ENCODE measurements at places on chromosomes 11 and 22. TPM values are rescaled to one million over a fixed set of nuclear protein-coding genes. Genes with fewer than 3 reads are reported as not detected.

- no peak for DNase-seq
- H3K27me3 ChIP-seq = no peaks in the 10 kb centered on the region
- no peaks in the 10 kb centered on the region for H3K4me1 ChIP-seq
- H3K4me3 ChIP-seq = no peak within 1 kb of the TSS
- no peak within 1 kb of the TSS for H3K27ac ChIP-seq
Measured at GRCh38 chr11:1946812-1947484, at the start of gene MRPL23. Gene MRPL23 (plus strand): TSS chr11:1947332. CDS start chr11:1947363, 31 bp downstream.

- H3K27ac ChIP-seq = no peak overlapping the region
- DNase-seq = no peak
- no peak overlapping the region for H3K4me3 ChIP-seq
Measured at GRCh38 chr22:22425356-22425755, 83.2 kb downstream of the ZNF280B start.

DNA sequence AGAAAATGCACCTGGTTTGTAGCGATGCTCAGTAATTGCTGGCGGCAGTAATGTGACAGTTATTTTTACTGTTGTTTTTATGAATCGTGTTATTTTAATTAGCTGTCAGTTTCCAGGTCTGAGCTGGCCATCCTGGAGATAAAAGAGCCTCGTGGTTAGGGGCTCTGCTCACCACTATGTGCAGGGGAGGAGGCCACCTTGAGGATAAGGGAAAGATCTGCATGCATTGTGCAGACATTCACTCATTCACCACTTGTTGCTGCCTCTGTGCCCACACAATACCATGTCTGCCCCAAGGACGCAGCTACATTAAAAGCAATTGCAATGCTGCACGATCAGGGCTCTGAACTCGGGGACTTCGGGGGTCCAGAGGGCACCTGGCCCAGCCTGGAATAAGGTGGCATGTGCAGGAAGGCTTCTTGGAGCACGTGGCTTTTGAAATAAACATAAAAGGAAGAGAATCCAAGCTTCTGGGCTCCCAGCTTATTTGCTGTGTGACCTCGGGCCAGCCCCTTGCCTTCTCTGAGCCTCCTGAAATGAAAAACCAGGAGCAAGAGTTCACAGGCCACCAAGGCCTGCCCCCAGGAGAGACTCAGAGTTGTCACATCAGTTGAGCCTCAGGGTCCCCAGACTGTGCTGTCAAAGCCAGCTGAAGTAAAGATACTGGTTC lies 44.7 kb upstream of the SHISAL1 start:
- H3K4me3 ChIP-seq = no peak overlapping the region
- no peak overlapping the region for H3K27ac ChIP-seq
- no peak for DNase-seq
- H3K4me1 ChIP-seq = no peaks in the 10 kb centered on the region

DNA sequence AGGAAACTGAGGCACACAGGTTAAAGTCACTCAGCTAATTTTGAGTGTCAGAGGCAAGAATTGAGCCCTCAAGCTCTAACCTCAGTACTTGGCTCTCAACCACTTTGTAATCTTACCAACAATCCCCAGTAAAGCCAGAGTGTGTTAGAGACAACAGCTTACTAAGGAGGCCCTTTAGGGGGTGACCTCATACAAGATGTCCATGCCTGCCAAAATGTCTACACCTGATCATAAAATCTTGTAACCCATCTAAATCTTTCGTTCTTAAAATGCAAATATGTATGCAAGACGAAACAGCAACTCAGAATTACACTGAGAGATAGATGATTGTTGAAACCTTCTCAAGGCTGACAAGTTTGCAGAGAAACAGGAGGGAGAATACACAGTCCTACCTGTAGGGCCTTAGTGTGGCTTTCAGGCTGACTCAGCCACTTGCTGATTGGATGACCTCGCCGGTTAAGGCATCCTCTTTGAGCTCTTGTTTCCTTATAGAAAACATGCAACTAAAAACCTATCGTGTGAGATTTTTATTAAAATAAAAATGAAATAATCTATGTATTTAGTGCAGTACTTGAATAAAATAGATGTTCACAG lies 143.2 kb downstream of the OPCML start:
- no peak for DNase-seq
- no peak overlapping the region for H3K4me3 ChIP-seq
- no peak overlapping the region for H3K27ac ChIP-seq
- no peaks in the 10 kb centered on the region for H3K27me3 ChIP-seq
- H3K36me3 ChIP-seq = no peaks in the 10 kb centered on the region

DNA sequence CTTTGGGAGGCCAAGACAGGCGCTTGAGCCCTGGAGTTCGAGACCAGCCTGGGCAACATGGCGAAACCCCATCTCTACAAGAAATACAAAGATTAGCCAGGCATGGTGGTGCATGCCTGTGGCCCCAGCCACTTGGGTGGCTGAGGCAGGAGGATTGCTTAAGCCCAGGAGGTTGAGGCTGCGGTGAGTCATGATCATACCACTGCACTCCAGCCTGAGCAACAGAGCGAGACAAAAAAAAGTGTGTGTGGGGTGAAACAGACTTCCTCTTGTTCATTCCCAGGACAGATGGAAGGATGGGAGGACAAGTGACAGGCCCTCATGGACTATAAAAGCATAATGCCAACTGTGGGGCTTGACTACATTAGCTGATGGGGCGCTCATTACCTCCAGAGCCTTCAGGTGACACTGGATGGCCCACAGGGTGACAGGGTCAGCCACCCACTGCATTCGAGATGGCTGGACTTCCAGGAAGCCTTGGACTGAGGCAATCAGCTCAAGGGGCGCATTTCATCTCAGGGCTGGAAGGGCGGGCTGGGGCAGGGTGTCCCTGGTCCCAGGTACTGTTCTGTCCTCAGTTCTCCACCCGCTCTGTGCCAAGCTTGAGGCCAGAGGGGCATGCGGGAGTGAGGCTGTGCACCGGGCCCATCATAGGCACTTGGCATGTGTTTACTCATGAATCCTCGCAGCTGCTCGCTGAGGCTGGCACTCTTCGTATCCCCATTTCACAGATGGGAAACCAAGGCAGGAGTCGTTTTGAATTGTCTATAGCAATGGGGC lies 12.5 kb downstream of the NPTXR start:
- H3K27ac ChIP-seq = no peak overlapping the region
- DNase-seq = no peak
- H3K36me3 ChIP-seq = no peaks in the 10 kb centered on the region
- no peaks in the 10 kb centered on the region for H3K27me3 ChIP-seq

GRCh38 chr11:34860518-34860917 lies 55.7 kb downstream of the APIP start:
- no peaks in the 10 kb centered on the region for H3K36me3 ChIP-seq
- no peaks in the 10 kb centered on the region for H3K4me1 ChIP-seq
- H3K27ac ChIP-seq = no peak overlapping the region
- H3K4me3 ChIP-seq = no peak overlapping the region
- no peak for DNase-seq

DNA sequence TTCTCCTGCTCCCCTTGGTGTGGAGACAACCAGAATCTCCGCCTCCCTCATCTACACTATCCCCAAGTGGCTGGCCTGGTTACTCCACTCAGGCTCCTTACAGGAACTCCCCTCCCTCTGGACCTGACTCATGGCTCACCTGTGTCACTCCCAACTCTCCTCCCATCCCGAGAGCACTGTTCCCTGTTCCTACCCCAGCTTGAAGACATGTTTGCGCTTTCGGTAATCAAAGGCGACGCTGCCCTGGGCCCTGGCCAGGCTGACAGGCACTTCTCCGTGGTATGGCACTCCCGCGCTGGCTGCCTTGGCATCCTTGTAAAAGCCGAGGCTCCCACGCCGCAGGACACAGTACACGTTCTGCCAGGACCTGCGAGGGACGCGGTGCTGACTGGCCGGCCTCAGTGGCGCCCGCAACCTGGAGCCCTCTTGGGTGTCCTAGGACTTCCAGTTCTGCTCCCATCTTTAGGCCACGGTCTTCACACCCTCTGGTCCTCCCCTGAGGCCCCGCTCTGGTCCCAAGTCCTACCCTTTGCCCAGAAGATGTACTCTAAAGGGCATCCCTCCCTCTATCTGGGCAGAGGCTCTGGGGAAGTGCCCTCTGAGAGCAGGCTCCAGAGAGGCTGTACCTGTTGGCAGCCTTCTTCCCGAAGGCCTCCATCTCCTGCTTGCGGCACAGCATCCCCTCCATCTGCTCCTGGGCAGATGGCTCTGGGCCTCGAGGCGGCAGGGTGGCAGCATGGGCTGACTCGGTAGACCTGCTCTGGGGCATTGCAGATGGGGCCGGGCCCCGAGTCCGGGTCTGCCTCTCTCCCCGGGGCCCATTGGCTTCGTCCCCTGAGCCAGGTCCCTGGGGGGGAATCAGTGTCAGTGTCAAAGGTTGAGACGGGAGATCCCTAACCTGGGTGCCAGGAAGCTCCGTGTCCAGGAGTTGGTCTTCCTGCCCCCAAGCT lies 9.4 kb upstream of the RBM4B start:
- DNase-seq = no peak
- H3K36me3 ChIP-seq = no peaks in the 10 kb centered on the region
- H3K4me3 ChIP-seq = no peak overlapping the region
- no peaks in the 10 kb centered on the region for H3K4me1 ChIP-seq
- H3K27ac ChIP-seq = no peak overlapping the region

DNA sequence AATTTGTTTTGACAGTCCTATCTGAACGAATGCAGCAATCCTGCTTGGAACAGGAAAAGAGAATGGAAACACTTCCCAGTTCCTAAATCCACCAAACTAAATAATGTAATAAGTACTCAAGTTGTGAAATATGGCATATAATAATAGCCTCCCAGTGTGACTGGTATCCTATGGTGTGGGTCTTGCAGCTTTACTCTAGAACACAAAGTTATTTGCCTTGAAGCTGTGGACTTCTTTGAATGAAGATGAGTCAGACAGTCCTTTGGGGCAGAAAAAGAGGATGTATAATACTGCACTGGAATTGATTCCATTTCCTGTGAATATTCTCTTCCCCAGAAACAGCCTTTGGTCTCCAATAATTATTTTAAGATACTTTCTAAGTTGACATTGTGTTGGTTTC lies 887.0 kb downstream of the KCNA4 start:
- no peaks in the 10 kb centered on the region for H3K36me3 ChIP-seq
- H3K4me3 ChIP-seq = no peak overlapping the region
- no peaks in the 10 kb centered on the region for H3K4me1 ChIP-seq
- H3K27me3 ChIP-seq = no peaks in the 10 kb centered on the region
- DNase-seq = no peak

GRCh38 chr11:62011881-62012280 lies 44.4 kb upstream of the FTH1 start:
- peaks cover 1% of the 10 kb centered on the region for H3K27me3 ChIP-seq
- H3K4me1 ChIP-seq = peaks cover 11% of the 10 kb centered on the region
- no peak overlapping the region for H3K27ac ChIP-seq
- H3K36me3 ChIP-seq = no peaks in the 10 kb centered on the region
- no peak overlapping the region for H3K4me3 ChIP-seq

The POU2AF3 gene
- total RNA-seq = not detected

The SLC1A2 gene
- total RNA-seq = not detected

The MAFF gene
- 15.6 TPM for total RNA-seq

The OR9G4 gene
- not detected for total RNA-seq

The TRIM6 gene
- total RNA-seq = 1.6 TPM

The DCUN1D5 gene
- total RNA-seq = 41.3 TPM
